HTR-8/SVneo (cell line): ENCODE measurements at places on chromosomes 12 and 14.

DNA sequence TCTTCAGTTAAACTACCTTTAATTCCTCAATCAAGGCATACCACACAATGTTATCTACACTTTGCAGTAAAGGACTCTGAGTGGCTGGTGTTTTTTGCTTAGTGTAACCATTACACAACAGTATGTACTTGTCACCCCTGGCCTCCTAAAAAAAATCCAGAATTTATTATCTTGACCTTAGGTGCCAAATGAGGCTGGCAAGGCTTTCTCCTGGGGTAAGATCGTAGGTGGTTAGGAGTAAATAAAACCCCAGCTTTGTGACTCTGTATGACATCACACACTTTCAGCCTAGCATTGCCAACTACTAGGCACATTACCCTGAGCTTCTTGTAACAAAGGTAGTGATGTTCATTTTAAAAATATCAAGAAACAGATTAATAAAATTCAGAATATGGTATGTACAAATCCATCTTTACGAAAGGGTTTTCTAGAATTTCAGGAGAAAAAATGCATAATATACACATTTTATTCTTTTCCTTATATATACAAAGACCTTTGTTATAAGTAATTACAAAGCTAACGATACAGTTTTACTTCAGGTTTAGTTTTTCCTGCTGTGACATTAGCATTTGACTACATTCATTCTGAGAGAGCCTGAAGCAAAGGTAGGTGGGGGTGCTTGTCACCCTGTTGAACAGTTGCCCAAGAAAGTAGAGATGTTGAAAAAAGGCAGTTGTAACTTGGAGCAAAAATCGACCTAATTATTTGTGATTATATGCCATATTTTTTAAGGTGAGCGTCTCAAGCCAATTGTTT is 13.5 kb downstream of the TCL1A start:
- no peak for DNase-seq

GRCh38 chr12:4275016-4275869 is 1.7 kb downstream of the CCND2 start:
- DNase-seq = no peak

- no peak for DNase-seq
Measured at GRCh38 chr14:105600939-105601359, 74.6 kb downstream of the TMEM121 start.

DNA sequence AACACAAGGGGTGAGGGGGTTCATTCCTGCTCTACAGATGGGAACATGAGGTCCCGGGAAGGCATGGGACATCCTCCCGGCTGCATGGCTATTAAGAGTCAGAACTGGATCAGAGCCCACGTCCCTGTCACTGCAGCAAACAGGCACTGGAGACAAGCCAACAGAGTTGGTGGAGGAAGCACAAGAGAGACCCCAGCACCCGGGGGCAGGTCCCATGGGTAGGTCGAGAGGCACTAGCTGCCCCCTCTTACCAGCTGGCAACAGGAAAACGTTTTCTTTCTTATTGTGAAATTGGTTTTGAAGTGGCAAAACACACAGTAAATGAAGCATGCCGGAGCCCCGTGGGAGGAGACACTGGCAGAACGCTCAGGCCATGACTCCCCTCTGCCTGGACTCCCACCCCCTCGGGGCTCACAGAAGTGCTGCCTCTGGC is 43.6 kb downstream of the SYNE3 start:
- no peak for DNase-seq

- DNase-seq = no peak
Measured at GRCh38 chr12:3378655-3379054, 112.3 kb upstream of the PRMT8 start.

DNA sequence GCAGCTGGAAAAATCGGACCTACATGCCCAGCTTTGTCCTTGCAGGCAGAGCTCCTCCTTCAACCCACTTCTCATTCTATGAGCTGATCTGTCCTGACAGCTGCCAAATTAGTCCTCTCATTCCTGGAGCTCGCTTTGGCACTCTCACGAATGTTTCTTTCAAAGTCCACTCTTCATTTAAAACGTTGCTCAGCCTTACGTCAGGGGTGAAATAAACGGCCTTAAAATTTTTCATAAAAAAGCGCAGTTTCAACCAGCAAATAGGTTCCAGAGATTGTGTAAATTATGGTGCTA is 120.9 kb upstream of the HIF1A start:
- DNase-seq = no peak

GRCh38 chr14:91977884-91978283 is 30.4 kb upstream of the FBLN5 start:
- no peak for DNase-seq
